ENCODE measurements at places on chromosomes 3 and 15.

DNA sequence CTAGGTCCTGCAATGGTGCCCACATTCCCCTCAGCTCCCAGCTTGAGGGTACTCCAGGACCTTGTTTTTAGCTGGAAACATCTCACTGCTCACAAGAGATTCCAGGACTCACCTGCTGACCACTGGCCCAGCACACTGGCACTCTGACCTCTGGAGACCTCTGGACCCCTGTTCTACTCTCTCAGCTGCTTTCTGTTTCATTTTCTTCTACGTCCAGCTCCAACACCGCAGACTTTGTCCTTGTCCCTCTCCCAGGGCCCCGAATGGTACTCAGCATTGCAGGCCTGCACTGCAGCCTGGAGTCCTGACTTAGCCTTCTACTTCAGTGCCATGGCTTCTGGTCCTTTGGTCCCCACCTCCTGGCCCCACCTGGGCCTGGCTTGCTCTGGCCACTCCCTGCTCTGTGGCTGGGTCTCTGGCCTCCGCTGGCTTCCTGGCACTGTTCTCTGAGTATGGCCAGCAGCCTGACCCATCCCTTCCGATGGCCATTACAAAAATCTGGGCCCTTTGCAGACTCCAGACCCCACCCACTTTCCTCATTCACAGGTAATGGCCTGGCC, 27.9 kb downstream of the KY start:
- DNase-seq = no peak

DNA sequence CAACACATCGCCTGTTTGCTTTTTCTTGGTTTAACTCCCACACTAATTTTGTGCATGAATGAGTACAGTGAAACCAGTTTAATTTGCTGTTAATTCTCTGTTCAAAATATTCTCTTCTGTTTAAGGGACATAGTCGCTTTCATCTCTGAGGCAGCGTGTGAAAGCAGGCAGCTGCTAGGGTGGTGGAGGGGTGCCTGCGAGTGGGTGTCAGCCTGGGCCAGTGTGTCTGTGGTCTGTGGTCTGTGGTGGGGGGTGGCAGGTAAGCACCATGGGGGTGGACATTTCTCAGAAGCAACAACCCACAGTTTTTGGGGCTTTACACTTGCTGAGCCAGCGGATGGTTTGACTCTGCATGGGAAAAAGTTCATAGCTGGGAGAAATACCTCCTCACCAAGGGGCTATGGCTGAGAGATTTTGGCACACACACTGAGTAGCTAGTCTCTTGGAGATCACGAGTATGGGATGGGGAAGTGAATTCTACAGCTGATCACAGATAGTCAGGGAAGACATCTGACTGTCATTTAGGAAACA, 109.2 kb downstream of the EPHB1 start:
- peak; percentile 51 for DNase-seq

GRCh38 chr3:36318621-36319200, 61.6 kb upstream of the STAC start:
- DNase-seq = no peak

DNA sequence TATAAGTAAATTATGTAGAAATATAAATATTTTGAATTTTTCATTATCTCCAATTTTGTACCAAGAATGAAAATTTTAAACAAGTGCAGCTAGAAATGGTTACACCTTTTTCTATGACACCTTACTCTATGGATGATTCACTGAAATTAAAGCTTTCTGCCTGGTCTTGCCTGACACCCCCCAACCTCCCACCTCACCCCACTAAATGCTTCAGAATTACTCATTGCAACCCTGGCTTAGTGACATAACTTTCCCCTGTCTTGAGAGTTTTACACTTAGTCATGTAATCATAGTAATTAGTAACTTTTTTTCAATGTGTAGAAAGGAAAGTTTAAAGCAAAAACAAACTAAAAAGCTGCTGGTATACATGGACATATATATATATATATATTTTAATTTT, 42.0 kb upstream of the MEIS2 start:
- DNase-seq = no peak

DNA sequence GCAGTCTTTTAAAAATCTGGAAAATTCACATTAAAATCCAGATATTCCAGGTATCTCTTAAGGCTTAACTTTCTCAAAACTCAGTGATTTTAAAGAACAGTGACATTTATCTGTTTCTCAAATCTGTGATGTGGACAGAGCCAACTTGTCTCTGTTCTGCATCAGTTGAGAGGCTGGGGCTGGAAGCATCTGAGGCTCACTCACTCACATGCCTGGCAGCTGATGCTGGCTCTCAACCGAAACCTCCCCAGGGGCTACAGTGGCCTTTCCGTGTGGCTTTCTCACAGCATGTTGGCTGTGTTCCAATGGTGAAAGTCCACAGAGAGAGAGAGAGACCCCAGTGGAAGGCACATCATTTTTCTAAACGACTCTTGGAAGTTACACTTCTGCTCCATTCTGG, 53.5 kb downstream of the CEMIP start:
- peak; percentile 14 for DNase-seq

DNA sequence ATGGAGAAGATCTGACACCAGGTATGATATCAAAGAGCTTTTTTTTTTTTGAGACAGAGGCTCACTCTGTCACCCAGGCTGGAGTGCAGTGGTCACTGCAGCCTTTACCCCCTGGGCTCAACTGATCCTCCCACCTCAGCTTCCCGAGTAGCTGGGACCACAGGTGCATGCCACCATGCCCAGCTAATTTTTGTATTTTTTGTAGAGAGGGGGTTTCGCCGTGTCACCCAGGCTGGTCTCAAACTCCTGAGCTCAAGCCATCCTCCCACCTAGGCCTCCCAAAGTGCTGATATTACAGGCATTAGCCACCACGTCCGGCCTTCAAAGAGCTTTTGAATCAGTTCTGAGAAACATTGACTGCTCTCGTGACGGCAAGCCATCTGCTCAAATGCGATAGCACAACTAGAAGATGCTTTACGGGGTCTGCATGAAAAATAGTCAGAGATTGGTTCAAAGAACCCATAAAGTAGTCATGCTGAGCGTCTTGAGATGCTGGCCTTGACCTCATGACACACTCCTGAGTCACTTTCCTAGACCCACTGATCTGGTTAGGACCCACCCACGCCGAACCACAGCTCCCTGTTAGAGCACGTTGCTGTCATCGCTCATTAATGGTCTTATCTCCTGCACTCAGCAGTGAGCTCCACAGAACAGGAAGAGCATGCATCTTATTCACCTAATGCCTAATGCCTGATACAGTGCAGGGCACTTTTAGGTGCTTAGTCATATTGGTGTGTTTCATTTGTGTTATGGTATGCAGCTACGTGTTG, 57.0 kb upstream of the NR2F2 start:
- DNase-seq = no peak

GRCh38 chr3:49004352-49005302, 2.6 kb upstream of the WDR6 start:
- DNase-seq = peak; percentile 27

DNA sequence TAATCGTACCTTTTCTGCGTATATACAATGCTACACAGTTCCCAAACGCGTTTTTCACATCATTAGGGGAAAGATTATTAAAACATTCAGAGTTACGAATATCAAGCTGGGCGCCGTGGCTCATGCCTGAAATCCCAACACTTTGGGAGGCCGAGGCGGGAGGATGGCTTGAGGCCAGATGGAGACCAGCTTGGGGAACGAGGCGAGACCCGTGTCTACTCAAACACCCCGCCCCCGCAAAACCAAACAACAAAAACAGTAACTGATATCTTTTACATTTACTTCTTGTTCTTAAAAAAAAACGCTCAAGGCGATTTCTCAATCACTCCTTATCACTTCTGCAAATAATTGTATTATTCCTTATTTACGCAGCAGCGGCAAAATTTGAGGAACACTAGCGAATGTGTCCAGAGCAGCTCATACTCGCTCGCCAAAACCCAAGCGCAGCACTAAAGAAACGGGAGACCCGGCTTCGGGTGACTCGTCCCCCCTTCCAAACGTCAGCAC, 1.2 kb downstream of the ZBTB11 start:
- no peak for DNase-seq

DNA sequence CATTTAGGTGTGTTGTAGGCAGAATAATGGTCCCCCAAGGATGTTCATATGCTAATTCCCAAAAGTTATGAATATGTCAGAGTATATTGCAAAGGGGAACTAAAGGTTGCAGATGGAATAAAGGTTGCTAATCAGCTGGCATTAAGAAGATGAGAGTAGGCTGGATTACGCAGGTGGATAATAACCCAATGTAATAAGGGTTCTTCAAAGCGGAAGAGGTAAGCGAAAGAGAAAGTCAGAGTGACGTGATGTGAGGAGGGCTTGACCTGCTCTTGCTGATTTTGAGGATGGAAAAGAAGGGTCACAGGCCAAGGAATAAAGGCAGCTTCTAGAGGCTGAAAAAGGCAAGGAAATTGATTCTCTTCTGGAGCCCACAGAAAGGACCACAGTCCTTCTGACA, 104.0 kb downstream of the STRIT1 start:
- DNase-seq = no peak

DNA sequence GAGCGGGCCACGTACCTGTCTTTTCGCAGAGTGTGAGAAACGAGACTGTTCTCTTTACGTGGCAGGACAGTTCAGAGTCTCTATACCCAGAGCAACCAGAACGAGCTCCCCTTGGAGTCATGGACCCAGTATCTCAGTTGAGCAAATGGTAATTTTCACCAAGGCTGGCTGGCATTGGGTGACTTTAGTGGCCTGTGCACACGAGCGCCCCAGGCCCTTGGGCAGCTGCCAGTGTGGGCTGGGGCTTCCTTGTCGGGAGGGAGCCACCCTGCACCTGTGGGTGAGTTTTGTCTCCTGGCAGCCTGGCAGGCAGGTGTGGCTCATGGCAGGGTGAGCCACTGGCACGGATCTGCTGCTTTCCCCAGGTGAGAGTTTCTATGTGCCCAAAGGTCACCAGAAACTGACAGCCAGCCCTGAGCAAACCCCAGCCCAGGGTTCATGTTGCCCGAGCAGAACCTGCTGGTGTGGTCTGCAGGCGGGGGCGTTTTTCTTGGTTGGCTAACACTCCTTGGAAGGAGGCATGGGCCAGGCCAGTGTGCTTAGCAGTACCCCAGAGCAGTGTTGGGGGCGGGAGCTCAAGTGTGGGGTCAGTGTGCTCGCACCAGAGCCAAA, 135.0 kb downstream of the TJP1 start:
- no peak for DNase-seq

Data from DMS79 treated with DMSO at 0.1 percent for 48 hours (cell line).